ENCODE measurements at places on chromosomes 2 and 18.

GRCh38 chr2:219664944-219665343 is 37.5 kb downstream of the SLC4A3 start:
- DNase-seq, result no peak

GRCh38 chr2:41922177-41922576 is 125.6 kb upstream of the PKDCC start:
- no peak for DNase-seq

GRCh38 chr18:30186245-30186644 is 856.3 kb downstream of the DSC3 start:
- DNase-seq, result no peak

DNA sequence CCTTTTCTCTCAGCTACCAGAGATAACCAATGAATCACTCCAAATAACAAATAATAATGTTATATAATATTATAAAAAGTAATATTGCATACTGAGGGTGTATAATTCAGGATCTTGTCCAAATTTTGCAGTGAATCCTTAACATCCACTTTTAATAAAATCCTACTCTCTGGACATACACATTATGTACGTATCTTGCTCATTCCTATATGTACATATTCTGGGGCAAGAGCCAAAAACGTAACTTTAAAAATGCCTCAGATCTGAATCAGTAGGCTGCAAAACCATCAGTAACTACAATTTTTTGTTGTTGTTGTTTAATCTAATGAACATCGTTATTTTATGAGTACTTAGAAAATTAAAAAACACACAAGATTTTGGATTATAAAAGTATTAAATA is 65.3 kb downstream of the SMAD2 start:
- DNase-seq, result no peak

DNA sequence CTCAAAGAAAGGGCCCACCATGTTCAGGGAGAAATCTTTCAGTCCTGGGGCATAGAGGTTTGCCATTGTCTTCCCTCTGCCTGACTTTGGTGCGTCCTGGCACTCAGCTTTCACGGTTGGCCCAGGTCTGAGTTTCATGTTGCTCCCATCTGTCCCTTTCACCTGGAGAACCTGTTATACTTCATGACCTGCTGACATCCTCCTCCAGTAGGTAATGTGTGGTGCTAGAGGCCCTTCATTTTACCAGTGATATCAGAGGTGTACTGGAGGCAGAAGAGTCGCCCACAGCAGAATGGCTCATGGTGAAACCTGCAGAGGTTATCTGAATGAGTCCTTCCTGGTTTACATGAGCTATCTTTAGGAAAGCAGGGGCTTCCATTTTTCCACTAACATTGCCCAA is 128.8 kb upstream of the DLX2 start:
- DNase-seq, result no peak

DNA sequence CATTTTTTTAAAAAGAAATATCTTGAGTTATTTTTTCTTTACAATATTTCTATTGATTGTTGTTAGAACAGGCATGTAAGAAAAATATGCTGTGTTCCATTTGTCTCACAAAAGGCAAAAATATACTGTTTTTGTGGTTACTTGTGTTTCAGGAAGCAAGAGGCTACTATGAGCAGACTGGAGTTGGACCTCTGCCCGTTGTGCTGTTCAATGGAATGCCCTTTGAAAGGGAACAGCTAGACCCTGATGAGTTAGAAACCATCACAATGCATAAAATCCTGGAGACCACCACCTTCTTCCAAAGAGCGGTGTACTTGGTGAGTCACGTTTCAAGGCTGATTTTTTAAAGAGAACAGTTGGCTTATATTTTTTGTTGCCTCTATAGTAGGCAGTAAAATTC is 54.7 kb downstream of the UGGT1 start:
- no peak for DNase-seq

DNA sequence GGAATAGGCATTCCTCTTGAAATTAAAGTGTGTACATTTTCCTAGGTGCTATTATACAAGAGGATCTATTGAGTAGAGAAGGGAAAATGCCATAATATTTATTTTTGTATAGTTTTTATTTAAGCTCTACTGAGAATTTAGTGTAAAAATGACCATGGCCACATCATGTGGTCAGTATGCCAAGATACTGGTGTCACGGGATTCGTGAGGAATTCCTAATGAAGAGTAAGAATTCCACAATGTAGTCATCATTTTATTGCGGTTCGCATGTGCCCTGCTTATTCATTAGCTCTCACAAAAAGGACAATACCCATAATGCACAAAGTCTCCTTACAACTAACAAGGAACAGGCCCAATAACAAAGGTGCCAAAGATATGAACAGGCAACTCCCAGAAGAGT is 39.3 kb upstream of the PARD3B start:
- no peak for DNase-seq

Data from hippocampal formation (tissue), 2 donors.